ENCODE measurements at places on chromosomes 1 and 21. TPM values are rescaled to one million over a fixed set of nuclear protein-coding genes. Genes with fewer than 3 reads are reported as not detected.
A peak's percentile ranks its signal among the peaks of the same experiment; 100 is the strongest.

GSTM4 gene
- total RNA-seq, result 36.8 TPM

DNA sequence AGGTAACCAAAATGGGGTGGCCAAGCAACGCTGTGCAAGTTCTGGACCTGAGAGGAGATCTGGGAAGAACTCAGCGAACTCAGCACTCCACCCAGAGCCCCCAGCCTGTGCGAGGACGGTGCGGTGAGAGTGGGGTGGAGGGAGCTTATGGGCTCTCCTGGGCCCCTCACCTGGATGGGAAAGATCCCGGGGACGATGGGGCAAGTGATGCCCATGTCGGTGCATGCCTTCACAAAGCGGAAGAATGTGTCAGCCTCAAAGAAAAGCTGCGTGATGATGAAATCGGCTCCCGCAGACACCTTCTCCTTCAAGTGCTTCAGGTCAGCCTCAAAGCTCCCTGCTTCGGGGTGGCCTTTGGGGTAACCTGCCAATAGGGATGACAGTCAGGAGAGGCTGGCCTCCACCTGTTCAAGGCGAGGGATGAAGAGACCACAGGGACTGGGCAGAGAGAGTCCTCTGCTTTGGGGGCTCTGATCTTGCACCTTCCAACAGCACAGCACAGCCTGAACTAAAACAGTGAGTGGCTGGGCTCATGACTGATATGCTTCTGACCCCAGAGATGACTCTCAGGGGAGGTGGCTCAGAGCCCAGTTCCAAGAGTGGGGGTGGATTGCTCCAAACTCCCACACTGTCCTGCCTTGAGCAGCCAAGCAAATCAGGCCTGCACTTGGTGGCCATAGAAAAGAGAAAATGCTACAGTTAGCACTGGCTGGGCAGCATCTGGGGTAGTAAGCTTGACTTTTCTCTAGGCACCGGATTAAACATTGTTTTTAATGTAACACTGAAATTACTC is 9.5 kb downstream of the MTHFR start:
- H3K27ac ChIP-seq, result peak overlapping the region; percentile 98
- peaks cover 99% of the 10 kb centered on the region for H3K4me1 ChIP-seq
- H3K36me3 ChIP-seq, result peaks cover 70% of the 10 kb centered on the region
- H3K4me3 ChIP-seq, result peak overlapping the region; percentile 58
- peak; percentile 82 for DNase-seq

TDRD5 gene
- not detected for total RNA-seq

SLC1A7 gene
- 0.44 TPM for total RNA-seq

KIF26B gene
- 3.5 TPM for total RNA-seq
